ENCODE measurements at places on chromosomes 5 and 9.

- no peak for DNase-seq
Observed at GRCh38 chr5:61619289-61619688, 287.2 kb downstream of the ZSWIM6 start.

- no peak for DNase-seq
Observed at GRCh38 chr9:100294341-100294740, 58.4 kb downstream of the TEX10 start.

DNA sequence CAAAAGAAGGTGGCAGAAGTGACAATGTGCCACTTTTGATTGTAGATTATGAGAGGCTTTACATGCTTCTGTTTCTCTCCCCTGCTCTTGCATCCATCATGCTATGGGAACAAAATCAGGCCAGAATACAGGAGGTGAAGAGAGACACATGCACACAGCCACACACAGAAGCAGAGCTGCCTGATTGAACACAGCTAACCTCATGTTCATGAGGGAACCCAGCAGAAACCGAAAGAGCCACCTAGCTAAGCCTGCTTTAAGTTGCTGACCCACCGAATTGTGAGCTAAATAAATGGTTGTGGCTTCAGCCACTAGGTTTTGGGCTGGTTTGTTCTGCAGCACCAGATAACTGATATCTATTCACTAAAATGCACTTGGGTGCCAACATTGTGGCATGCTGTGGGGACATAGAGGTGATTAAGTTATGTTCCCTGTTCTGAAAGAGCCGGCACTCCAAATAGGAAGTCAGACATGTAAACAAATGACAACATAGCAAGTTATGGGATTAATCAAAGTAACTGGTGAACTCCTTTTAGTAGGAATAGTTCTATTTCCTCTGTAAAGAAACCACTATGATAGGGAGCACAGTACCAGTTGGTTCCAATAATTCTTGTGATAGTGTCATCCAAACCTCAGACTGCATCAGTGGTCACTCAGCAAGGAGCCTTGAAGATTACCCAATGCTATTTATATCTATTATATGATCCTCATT, 93.6 kb upstream of the TNC start:
- DNase-seq = no peak

DNA sequence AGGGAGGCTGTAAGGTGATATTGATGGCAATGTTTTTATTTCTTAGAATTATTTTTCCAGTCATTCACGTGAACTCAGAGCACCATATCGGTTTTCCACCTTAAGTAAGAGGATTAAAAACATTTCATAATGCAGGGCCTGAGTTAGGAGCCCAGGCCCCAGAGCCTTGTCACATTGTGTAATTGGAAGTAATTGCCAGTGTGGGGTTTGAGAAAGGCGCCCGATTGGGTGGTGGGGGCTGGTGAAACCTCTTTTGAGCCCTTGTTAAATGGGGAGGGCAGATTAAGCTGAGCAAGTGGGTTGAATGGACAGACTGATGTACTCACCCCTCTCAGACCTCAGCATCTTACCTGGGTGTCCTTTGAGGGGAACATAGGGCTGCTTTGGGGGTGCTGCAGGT, 116.7 kb upstream of the PITX1 start:
- DNase-seq = no peak

GRCh38 chr5:5929291-5930020, 448.9 kb downstream of the MED10 start:
- no peak for DNase-seq
